ENCODE measurements at places on chromosomes 2 and 18.

DNA sequence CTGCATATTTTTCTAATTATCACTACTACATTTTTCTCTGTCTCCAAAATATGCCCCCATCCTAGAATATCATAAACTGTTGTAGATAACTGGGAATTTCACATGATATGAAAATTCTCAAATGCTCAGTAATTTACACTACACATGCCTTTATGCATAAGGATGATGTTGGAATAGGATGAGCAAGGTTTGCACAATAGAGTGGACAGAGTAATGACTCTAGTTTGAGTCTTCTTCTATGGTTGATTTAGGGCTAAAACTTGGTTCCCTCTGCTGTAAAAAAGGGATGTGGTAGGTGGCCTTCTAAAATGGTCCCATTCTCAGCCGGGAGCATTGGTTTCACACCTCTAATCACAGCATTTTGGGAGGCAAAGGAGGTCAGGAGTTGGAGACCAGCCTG is 129.9 kb downstream of the BCL11A start:
- DNase-seq: no peak

DNA sequence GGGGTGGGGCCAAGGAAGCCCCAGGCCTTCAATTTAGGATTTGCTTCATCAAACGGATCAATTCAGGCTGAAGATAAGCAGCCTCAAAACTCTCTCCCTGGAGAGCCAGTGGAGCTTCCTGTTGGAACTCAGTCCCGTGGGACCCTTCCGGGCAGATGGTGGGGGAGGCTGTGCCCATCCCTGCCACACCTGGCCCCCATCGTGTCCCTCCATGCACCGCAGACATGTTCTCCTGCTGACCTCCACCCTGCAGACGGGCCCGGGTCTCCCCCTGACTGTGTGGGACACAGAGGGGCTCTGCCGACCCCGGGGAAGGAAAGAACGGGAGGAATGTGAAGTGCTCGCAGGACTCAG is 144.2 kb downstream of the TPO start:
- DNase-seq: no peak

DNA sequence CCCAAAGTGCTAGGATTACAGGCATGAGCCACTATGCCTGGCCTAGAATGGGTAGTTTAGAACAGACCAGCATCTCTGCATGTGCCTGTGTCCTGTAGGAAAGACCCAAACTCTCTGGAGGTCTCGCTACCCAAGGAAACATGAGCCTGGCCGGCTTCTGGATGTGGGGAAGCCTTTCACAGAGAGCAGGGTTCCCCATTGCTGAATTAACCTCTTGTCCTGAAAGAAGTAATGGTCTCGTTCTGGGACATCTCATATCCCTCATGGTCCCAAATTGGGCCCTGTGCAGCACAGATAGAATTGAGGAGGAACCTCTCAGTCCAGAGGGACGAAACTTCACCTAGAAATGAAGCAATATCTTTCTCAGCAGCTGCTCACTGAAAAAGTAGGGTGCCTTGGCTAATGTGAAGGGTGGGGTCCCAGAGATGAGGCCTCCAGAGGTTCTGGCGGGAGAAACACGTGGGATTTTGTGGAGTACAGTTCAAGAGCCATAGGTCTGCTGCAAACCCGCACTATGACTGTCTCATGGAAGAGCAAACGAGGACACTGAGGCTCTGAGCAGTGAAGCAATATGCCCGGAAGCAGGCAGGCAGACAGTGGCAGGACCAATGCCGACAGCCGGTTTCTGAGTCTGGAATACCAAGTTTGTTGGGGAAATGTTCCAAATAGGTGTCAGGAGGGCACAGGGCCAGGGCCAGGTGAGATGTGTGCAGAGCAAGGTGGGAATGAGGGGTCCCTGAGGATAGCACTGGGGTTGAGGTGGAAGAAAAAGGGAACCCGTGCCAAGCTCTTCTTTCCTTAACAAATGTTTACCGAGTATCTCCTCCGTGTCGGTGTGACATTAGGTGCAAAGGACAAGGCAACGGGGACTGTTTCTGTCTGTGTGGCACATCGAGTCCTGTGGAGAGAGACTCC is 121.0 kb upstream of the TWIST2 start:
- no peak for DNase-seq

- DNase-seq: no peak
Observed at GRCh38 chr2:66550826-66551225, 115.9 kb downstream of the MEIS1 start.

DNA sequence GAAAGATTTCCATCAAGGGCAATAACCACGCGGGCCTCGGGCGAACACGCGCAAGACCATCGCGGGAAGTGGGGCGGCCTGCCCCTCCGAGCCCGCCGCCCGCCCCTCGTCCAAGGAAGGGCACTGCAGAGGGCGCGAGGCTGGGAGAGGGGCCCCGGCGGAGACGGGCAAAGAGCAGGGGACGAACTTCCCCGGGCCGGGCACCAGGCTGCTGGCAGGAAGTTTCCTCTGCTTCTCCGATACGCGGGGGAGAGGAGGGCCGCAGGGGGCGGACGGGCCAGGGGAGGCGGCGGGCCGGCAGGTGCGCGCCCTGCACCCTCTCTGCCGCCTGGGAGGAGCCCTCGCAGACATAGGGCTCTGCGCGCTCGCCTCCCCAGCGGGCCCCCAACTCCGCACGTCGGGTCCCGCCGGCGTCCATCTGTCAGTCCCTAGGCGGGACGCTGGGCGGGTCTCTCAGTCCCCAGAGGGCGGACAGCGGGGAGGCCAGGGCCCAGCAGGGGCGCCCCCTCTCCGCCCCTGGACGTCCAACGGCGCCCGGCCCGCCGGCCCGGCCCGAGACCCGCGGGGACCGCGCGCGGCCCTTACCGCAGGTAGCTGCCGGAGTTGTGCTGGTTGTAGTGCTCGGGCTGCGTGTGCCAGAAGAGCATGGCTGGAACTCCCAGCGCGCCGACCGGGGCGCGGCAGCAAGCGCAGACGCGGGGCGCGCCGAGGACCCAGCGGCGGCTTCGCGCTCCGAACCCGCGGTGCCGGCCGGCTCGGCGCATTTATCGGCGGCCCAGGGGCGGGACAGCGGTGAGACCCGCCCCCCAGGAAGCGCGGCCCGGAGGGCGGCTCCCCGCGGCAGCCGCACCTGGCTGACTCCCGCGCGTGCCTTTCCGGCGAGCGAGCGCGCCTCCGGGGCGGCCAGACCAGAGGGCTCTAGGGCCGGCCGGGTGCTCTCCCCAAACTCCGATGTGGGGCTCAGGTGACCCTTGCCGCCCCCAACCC is at the start of gene TFCP2L1:
TFCP2L1 (minus strand) TSS at position 740 of the 987 bp plus-strand sequence; CDS start at position 647, 93 bp downstream.
- DNase-seq: peak; percentile 15

DNA sequence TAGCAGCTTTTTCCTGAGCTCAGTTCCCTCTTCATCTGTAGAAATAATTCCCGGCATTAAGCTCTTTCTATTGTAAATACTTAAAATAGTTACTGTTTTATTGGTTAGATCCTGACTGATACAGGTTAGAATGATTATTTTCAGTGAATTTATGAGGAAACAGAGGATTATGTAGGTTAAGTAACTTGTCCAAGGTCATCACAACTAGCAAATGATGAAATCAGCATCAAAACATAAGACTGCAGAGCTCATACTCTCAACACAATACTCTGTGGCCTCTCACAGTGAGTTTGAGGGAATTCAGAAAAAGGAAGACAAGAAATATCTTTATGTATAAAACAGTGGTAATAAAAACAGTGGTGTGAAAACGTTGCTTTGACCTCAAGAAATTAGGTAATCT is 113.2 kb upstream of the DLX2 start:
- no peak for DNase-seq

All from hindlimb muscle (tissue), 1 donor.